ENCODE measurements at places on chromosomes 4 and X.
A peak's percentile ranks its signal among the peaks of the same experiment; 100 is the strongest.

DNA sequence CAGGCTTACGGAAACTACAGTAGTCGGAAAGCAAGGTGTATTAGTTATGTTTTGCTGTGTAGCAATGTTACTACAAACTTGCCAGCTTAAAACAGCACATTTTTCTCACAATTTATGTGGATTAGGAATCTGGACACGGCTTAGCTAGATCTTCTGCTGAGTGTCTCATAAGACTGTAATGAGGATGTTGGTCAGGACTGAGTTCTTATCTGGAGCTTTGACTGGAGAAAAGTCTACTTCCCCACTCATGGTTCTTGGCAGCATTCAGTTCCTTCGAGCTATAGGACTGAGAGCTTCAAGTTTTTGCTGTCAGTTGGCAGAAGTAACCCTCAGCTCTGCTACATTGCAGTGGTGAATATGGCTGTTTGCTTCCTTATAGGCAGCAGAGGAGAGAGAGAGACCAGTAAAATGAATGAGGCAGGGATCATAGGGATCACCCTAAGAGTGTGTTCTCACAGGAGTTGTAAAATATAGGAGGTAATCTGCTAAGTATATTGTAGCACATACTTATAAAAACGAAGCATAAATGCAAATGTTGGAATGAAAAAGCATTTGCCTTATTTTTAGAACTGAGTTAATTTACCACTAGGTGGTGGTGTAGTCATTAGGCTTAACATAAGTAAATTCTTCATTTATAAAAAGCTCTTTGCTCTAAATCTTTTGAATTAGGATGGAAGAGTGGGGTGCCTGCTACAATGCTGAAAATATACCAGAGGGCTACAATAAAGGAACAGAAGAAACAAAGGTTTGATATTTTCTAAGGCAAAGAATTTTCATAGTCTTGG is 38.6 kb downstream of the ALG13 start:
- DNase-seq = no peak

DNA sequence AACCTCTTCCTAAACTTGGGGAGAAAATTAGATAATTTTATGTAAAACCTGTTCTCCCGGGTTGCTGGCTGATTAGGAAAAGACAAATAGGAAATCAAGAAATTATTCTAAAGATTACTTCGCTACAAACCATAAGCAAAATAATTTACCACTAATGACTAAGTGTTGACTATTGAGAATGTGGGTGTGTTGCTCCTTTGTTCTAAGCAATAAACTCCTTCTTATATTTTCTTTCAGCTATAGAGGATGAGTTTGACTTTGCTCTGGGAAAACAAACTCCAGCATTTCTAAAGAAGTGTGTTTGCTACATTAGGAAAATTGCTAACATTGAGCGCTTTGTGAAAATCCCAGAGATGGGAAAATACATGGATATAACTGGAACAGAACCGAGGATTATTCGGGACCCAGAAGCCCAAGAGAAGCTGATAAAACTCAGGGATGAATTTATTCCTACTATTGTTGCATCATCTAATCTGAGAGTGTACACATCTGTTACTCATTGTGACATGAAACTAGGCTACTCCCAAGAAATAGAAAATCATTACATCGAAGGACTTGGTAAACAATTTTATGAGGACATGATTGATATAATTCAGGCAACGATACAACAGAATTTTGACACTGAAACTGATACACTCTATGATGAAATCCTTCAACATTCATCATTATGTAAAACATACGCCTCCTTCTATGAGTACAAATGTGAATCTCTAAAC is 194.2 kb downstream of the NWD2 start:
- DNase-seq = no peak

- no peak for DNase-seq
Observed at GRCh38 chr4:116059361-116059760, 945.9 kb upstream of the NDST4 start.

DNA sequence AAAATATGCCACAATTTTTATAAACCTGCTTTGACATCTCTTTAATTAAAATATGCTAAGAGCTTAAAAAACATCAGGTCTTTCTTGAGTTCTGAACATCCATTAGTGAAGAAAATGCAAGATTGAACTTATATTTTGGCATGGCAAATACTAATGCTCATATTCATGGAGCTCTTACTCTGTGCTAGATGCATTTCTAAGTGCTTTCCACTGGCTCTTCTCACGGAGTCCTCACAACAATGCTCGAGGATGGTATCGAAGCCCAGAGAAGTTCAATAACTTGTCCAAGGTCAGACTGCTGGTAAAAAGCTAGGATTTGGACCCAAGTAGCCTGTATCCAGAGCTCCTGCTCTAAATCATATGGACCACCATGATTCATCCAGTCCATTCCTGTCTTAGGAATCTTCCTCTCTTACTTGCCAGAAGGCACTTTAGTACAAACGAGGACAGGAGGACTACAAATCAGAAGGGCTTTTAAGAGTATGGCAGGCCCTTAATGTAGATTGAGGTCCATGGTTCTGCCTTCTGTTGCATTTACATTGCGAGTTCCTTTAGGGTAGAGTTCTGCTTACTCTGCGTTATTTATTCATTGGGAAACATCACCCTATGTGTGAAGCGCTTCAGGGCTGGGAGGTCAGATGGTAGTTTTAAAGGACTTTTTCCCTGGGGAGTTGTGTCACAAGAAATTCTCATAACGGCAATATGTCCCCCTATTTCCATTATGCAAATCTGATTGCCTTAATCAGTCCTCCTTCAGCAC is 199.2 kb downstream of the RASL11B start:
- DNase-seq = no peak

DNA sequence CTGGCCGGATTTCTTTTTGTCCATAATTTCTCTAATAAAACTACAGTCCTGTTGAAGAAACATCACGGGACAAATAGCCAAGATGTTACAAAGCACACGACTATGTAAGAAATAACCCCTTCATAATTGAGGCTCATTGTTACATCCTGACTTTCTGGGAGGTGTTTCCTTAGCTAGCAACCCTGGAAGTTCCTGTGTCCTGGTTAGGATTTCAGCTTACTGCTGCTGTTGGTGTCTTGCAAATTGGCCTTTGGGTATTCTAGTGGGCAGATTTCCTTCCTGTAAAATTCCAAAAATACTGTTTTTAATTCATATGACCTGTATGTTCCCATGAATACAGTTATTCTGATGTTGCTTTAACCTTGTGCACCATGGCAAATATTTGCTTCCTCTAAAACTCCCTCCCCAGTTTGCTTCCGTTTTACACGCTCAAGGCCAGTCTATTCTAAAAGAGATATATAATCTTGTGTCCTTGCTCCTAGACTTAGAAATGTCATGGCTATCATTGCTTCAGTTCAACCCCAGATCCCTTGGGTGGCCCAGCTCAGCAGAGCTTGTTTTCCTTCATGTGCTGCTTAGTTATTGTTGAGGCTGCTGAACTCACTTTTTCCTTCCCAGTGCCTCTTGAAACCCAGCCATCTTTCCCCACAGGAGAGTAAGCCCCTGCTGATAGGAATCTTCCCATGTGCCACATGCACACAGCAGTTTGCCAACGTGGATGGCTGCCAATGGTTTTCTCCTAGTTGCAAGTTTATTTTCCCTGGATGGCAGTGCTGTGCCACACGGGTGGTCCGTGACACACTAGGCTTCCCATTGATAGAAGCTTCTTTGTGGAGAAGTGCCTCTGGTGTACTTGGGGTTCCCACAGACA is 75.8 kb downstream of the TSPAN7 start:
- DNase-seq = no peak

DNA sequence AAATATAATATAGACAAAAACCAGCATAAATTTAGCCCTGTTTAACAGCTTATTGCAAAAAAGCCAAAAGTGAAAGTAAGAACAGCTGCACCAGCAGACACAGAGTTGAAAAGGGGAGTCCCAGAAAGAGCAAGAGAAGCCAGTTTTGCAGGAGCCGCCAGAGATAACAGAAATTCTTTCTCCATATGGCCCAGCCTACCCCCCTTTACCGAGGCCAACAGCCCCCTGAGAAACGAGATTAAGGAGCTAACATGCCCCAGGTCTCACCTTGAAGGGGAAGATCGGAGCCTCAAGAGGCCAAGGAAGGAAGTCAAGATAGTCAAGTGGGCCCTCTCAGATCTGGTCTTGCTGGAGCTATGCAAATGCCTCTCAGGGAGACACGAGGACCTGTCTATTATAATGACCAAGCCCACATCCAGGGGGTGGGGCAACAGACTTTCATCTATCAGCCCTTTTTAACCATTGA is 4.8 kb downstream of the ACOX3 start:
- no peak for DNase-seq

DNA sequence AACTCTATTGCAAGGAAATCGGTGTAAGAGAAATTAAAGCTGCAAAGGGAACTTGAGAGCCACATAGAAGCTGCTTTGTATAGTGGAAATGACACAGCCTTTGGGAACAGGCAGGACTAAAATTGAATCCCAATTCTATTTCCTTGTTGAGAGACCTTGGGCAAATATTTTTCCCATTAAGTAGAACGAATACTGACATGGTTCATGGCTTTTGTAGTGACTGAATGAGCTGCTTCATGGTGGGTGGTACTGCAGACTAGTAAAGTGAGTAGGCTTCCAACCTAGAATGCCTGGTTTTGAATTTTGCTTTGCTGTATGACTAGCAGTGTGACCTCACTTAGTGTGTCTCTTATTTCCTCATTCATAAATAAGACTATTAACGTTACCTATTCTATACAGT is 182.2 kb upstream of the KCNIP4 start:
- DNase-seq = no peak

DNA sequence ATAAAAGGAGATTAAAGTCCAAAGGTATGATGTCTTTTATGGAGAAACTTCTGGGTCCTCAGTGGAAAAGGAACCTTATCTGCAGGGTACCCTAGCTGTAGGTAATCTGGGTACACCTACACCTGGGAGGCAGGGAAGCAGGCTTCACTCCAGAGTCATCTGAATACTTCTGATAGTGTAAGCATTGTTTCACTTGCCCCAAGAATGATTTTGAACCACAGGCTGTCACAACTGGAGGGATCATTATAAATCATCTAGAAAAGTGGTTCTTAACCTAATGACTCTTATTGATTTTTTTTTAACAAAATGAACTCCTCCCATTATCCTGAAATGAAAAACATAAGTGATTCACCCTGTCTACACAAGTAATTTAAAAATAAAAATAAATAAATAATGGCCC is 44.0 kb upstream of the STK26 start:
- DNase-seq = no peak

DNA sequence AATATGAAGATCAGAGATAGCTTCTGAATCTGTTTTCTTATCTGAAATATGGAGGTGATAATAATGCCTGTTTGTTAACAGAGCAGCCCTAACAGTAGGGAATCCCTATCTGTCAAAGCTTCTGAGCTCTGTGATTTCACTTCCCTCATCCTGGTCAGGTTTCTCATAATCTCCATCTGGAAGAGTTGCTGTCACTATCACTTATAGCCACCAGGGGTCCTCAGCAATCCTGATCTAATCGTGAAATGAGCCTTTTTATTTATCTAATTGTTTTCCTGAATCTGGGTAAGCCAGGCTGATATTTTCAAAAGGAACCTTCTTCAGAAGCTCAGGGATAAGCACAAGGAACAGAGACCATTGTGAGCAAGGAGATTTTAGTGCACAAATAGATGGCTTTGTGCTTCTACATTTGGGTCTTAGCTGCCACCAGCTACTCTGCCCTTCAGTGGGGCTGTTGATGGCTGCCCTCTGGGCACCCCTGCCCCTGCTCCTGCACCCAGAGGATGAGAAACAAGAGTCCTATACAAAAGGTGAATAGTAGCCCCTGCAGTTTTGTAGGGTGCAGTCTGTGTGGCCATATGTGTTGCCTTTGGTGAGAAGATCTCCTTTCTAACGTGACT is 196.4 kb upstream of the RADX start:
- DNase-seq = no peak

DNA sequence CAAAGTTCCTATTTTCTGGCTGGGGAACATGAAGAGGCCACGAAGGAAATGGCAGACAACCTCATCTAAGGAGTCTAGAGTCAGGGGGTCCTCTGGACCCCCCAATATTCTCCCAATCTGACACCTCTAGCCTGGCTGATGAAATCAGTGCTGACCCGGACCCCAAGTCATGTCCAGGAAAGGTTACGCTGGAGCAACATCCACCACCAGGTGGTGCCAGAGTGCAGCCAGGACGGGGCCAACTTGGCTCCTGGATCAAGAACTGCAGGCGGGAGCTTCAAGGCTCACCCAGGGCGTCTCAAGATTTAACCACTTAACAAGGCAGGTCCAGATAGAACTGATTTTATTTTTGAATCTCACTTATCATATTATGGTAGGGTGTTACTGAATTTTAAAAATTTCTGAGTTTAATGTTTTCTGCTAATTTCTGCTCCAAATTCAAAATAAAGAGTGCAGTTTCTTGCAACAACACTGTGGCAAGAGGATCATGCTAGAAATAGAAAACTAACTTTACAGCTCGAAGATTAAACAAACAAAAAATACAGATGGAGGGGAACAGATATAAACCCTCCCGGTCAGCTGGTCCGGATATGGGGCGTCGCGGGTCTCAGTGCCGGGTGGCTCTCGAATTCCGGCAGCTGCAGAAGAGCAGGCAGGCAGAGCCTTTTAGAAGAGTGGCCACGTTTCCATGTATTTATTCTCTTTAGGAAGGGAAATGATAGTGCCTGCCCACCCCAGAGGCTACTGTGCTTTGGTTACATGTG is 135.5 kb downstream of the AFAP1 start:
- peak; percentile 45 for DNase-seq

- no peak for DNase-seq
Observed at GRCh38 chr4:174222266-174222872, 61.1 kb downstream of the FBXO8 start.

GRCh38 chr4:111046811-111047210 is 423.9 kb upstream of the PITX2 start:
- no peak for DNase-seq

DNA sequence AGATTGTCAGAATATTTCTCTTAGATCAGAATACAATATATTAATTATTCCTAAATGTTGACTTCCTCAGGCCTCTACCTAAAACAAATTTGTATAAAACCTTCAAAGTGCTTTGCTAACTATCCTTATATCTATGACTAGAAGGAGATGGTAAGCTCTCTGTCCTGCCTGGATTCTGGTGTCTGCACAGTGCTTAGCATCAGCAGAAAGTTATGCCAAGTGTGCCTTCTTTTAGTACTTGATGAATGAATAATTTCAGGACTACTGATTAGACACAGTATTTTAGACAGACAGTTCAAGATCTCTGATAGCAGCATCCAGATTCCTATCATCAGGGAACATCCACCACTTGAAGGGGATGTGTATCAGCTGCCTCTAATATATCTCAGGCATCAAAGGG is 242.4 kb upstream of the TLL1 start:
- DNase-seq = no peak

- DNase-seq = no peak
Observed at GRCh38 chr4:76485450-76485849, 50.4 kb downstream of the SHROOM3 start.

- no peak for DNase-seq
Observed at GRCh38 chr4:47490550-47490949, 5.5 kb downstream of the ATP10D start.

GRCh38 chr4:118337954-118338353 is 14.8 kb downstream of the PRSS12 start:
- no peak for DNase-seq

Data from stimulated activated CD8-positive, alpha-beta memory T cell treated with anti-CD3 and anti-CD28 coated beads, Interleukin-15, amount 100 ng/mL, for 4 hours (primary cell).